RCC 7860 (cell line): ENCODE measurements at places on chromosomes 1 and 21.

- no peak for DNase-seq
Observed at GRCh38 chr1:181104790-181105133, 16.3 kb downstream of the IER5 start.

- no peak for DNase-seq
Observed at GRCh38 chr1:172991674-172992400, 58.9 kb downstream of the TNFSF18 start.

GRCh38 chr1:89112871-89113613 lies 12.9 kb downstream of the GBP2 start:
- DNase-seq, result no peak

- no peak for DNase-seq
Observed at GRCh38 chr1:73662526-73662925, 535.5 kb downstream of the LRRIQ3 start.

GRCh38 chr1:73162564-73162963 lies 880.2 kb upstream of the NEGR1 start:
- no peak for DNase-seq

DNA sequence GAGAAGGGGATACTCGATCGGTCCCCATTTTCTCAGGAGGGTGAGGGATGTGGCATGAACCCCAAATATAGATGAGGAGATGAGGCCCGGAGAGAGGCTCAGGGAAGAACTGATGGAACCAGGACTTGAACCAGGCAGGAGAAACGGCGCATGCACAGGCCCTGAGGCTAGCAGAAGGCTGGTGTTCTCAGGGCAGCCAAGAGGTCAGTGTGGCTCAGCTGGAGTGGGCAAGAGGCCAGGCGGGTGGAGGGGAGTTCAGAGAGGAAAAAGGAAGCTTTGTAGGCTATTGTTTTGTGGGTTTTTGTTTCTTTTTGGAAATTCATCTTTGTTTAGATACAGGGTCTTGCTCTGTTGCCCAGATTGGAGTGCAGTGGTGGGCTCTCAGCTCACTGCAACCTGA lies 122.0 kb downstream of the LACTBL1 start:
- DNase-seq, result no peak

- no peak for DNase-seq
Observed at GRCh38 chr1:84701376-84701775, 11.1 kb upstream of the SSX2IP start.

- no peak for DNase-seq
Observed at GRCh38 chr21:36055551-36055950, 4.8 kb downstream of the SETD4 start.

DNA sequence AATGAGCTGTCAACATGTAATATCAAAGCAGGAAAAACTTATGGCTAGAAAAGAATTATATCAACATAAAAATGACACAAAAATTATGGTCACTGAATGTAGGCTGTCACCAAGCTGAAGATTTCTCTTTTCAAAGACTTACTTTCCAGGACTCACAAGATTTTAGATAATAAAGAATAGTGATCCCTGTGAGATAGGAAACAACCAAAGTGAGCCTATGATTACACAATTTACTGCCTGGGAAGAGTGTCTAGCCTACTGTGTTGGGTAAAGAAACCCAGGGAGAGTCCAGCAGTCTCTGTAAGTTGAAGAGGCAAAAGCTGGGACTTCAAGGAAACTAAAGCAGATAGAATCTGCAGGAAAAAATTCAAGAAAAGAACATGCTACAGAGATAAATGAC lies 20.2 kb upstream of the RGS1 start:
- DNase-seq, result no peak

- DNase-seq, result no peak
Observed at GRCh38 chr21:25964015-25964414, 206.6 kb downstream of the APP start.
